ENCODE measurements at places on chromosomes 16 and 17.

GRCh38 chr17:13619462-13619861 lies 17.7 kb upstream of the HS3ST3A1 start:
- no peak for DNase-seq
- no peak overlapping the region for H3K27ac ChIP-seq
- H3K4me3 ChIP-seq, result no peak overlapping the region
- peaks cover 25% of the 10 kb centered on the region for H3K27me3 ChIP-seq
- no peaks in the 10 kb centered on the region for H3K36me3 ChIP-seq

DNA sequence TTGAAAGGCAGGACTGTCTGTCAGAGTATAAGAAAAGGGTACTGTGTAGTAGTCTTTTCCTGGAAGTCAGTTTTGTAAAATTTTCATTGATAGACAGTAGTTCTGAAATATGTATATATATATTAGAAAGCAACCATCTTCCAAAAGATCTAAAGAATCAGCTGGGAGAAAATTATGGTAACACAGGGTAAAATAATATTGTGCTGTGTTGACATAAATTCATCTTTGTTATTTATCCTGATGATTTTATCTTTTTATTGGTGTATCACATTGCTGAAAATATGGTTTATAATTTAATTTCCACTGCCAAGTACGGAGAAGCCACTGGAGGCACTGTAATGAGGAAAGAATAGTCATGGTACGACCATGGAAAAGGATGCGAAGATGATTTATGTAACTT lies 324.9 kb downstream of the CA10 start:
- no peak overlapping the region for H3K4me3 ChIP-seq
- H3K4me1 ChIP-seq, result no peaks in the 10 kb centered on the region
- H3K27ac ChIP-seq, result no peak overlapping the region
- no peak for DNase-seq

DNA sequence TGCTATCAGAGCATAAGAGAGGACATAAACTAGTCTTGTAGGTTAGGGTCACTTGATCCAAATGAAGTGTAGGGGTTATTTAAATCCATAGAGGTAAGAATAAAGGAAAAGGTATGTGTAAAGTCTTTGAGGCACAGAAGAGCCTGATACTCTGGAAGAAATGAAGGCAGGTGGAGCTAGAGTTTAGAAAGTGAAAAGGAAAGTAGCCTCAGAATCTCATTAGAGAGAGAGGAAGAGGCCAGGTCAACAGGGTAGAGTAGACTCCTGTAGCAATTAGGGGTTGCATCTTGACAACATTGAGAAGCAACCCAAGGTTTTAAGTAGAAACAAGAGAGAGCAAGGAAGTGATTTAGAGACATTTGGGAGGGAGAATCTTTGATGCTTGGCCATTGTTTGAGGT lies 235.2 kb upstream of the SOX9 start:
- no peaks in the 10 kb centered on the region for H3K27me3 ChIP-seq
- H3K4me3 ChIP-seq, result no peak overlapping the region
- DNase-seq, result no peak
- no peaks in the 10 kb centered on the region for H3K4me1 ChIP-seq
- no peaks in the 10 kb centered on the region for H3K36me3 ChIP-seq
- H3K27ac ChIP-seq, result no peak overlapping the region

GRCh38 chr17:43573579-43574321 lies 27.6 kb upstream of the ETV4 start:
- no peaks in the 10 kb centered on the region for H3K27me3 ChIP-seq
- peaks cover 6% of the 10 kb centered on the region for H3K4me1 ChIP-seq
- no peaks in the 10 kb centered on the region for H3K36me3 ChIP-seq
- no peak for DNase-seq
- no peak overlapping the region for H3K27ac ChIP-seq

All from CD4-positive, CD25-positive, alpha-beta regulatory T cell (primary cell).